Cerebellar cortex (tissue), 1 donor: ENCODE measurements at places on chromosomes 7 and 10.

DNA sequence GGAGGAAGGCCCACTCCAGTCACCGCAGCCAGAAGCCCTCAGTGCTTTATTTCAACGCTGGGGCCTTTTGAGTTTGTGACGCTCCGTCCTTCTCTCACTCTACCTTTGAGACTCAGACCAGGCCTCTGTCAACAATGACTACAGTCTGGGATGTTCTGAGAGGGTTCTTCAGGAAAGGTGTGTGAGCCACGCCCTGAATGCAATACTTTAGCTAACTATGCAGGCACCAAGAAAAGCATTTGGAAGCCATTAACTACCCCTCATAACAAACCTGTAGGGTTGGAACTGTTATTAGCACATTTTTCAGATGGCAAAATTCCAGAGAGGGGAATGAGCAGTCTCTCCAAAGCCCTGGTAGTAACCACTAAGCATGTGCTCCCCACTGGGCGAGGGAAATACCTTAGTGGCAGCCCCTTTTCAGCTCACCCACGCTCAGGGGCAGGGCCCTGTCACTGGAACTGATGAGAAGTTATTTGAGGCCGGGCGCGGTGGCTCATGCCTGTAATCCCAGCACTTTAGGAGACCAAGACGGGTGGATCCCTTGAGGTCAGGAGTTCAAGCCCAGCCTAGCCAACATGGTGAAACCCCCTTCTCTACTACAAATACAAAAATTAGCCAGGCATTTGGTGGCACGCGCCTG lies 5.7 kb upstream of the ARPC1B start:
- no peak for DNase-seq

- DNase-seq = no peak
These were observed 23.6 kb downstream of the SLC35B4 start for GRCh38 chr7:134293002-134293740.

- DNase-seq = no peak
These were observed 118.3 kb downstream of the POU6F2 start for GRCh38 chr7:39095875-39096619.

- DNase-seq = no peak
These were observed 14.2 kb downstream of the IGF2BP3 start for GRCh38 chr7:23456093-23456492.

GRCh38 chr7:131066635-131067034 lies 261.0 kb upstream of the MKLN1 start:
- DNase-seq = no peak

- DNase-seq = no peak
These were observed 148.0 kb downstream of the BICC1 start for GRCh38 chr10:58660575-58661255.
